CD4-positive, alpha-beta memory T cell (primary cell): ENCODE measurements at places on chromosomes 1 and 21. TPM values are rescaled to one million over a fixed set of nuclear protein-coding genes. Genes with fewer than 3 reads are reported as not detected.

The SEC16B gene
- polyA plus RNA-seq, result not detected

The OR2AK2 gene
- polyA plus RNA-seq, result not detected

The CELA2B gene
- polyA plus RNA-seq, result not detected

The EDN2 gene
- not detected for polyA plus RNA-seq

The ELF3 gene
- not detected for polyA plus RNA-seq

The LRRC38 gene
- polyA plus RNA-seq, result not detected

The PGM1 gene
- 48.3 TPM for polyA plus RNA-seq

The GJA5 gene
- polyA plus RNA-seq, result not detected

The OR2T35 gene
- not detected for polyA plus RNA-seq

The OLIG2 gene
- polyA plus RNA-seq, result not detected

The TCHHL1 gene
- polyA plus RNA-seq, result not detected

The OVAAL gene
- not detected for polyA plus RNA-seq

The RAB25 gene
- polyA plus RNA-seq, result 6.6 TPM

GRCh38 chr1:41503538-41504113 is 19.1 kb upstream of the EDN2 start:
- no peak for DNase-seq

DNA sequence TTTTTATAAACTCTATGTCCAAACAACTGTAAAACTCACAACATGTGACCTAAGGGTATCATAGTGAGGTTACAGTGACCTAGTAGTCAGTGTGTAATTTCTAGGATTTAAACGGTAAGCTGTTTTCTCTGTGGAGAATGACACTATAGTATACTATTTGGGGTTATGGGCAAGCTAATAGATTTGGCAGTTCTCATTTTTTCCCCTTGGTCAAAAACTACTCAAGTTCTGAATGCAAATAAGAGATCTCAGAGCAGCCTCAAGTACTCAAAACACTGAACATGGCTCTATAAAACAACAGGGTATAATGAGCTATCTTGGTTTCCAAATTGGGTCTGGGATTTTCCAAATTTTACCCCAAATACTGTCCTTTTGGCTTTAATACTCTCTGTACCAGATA is 88.5 kb upstream of the HMCN1 start:
- DNase-seq, result no peak

DNA sequence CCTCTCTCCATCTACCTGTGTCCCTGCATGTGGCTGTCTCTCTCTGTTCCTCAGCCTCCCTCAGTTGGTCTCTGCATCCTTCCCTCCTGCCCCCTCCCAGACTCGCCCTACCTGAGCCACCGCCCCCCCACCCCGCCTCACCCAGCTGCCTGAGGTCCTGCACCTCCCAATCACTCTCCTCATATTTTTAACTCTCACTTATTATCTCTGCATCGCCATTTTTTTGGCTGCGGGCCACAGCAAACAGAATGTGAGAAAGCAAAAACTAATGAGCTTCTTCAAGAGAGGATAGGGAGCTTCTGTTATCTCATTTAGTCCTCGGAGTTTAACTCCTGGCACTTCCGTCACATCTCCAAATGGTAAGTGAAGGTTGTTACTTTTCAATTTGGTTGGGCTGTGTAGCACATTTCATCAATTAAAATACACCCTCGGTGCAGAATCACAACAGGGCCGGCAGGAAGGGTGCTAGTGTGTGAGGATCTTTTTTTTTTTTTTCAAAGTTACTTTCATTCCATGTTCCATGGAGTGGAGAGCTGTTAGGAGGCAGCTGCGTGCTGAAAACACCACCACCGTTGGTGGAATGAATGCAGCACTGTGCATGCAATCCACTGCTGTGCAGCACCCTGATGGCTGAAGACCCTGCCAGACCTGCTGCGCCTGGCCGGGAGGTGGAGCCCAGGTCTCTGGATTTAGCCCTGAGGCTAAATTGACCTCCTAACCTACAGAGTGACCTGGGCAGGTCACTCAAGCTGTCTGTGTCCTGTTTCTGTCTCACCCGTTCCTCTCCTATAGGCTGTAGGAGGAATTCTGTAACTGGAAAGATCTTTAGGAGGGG is 157.2 kb upstream of the NFIA start:
- no peak for DNase-seq

- DNase-seq, result no peak
Observed at GRCh38 chr1:184330875-184331274, 56.0 kb upstream of the C1orf21 start.

GRCh38 chr21:43740497-43741156 is 21.7 kb downstream of the PDXK start:
- no peak for DNase-seq

GRCh38 chr1:230191079-230191804 is 124.2 kb downstream of the GALNT2 start:
- DNase-seq, result no peak

DNA sequence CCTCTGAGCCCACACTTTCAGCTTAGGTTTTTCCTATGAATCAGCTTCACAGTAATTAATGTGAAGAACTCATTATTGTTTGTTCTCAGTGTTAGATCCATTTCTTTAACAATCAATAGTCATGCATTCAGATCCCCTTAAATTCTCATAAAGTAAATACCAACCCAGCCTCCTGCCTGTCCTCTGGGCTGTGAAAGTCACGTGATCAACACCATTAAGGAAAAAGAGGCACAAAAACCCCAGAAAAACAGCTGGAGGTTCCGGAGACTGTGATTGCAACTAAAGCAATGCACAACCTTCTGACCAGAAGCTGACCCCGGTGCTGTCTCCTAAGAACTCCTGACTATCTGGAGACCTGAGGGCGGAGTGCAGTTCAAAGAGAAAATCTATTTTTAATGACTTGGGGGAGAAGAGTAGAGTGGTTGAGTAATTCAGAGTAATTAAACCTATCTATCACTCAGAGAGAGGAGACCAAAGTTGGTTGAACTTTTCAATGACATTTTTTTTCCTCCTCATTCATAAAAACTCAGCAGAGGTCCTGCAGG is 132.5 kb downstream of the PLXNA2 start:
- DNase-seq, result no peak

GRCh38 chr1:239361403-239361802 is 25.0 kb upstream of the CHRM3 start:
- no peak for DNase-seq

DNA sequence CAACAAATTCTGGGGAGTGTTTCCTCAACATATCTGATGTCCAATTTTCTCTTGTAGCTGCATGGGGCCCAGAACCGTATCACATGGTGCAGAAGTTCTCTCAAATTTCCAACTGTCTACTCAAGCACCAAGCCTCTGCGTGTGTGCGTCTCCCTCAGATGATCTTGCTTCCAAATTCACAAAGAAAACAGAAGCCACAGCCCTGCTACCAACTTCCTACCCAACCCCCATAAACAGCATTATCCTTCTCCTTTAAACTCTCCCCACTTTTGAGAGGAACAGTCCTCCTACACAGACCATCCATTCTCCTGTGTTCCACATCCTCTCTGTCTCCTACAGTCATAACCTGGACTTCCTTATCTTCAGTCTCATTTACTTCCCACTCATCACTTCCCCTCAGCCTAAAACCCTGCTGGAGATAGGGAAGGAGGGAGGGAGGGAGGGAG is 354.1 kb downstream of the SMYD3 start:
- no peak for DNase-seq

GRCh38 chr1:225577241-225577640 is 75.7 kb downstream of the ENAH start:
- DNase-seq, result no peak

GRCh38 chr1:228944296-228944695 is 209.0 kb downstream of the RHOU start:
- no peak for DNase-seq

DNA sequence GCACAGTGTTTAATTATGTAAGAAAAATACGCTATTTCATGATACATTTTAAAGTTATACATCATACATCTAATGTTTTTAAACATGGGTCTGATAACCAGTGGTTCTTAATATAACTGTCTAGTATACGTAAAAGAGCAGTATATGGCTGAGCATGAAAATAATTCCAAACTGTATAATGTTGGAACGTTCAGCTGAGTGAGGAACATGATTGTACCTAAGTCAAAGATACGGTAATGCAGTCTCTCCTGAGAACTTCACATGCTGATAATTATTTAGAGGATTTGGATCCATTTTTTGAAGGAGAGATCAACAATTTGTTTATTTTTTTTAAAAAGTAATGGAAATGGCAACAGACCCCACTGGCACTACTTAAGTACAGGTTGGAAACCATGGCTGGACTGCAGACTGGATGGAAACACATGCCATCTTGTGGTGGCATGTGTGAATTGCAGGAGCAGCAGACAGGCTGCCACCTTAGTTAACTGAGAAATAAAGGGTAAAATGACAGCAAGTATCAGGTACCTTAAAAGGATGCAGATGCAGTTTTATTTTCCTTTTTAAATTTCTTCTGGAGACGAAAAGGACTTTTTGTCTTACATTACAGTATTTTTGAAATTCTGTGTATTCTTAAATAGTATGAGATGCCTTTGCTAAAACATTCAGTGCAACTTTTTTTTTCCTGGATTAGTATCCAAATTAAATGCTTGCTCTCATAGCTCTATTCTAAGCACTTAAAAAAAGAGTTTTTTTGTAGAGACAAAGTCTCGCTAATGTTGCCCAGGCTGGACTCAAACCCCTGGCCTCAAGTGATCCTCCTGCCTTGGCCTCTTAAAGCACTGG is 73.8 kb downstream of the MTR start:
- peak; percentile 34 for DNase-seq

- DNase-seq, result no peak
Observed at GRCh38 chr1:163706915-163707314, 385.2 kb downstream of the NUF2 start.

DNA sequence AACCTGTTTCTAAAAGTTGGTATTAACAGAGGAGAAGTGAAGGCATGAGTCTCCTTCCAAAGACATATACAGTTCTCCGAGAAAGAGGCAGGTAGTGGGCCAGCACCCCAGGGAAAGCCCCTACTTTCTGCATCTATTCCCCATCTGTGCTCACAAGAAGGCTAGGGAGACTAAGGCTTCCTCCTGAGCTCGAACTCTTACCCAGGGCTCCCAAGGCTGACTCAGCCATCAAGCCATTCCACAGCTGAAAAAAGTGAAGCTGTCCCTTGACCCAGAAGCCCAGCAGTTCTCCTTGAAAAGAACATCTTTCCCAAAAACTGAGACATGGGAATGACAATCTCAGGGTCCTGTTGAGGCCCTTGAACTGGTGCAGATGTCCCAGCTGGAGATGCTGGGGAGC is 1.9 kb upstream of the PADI3 start:
- no peak for DNase-seq

GRCh38 chr21:36055551-36055950 is 4.8 kb downstream of the SETD4 start:
- no peak for DNase-seq

DNA sequence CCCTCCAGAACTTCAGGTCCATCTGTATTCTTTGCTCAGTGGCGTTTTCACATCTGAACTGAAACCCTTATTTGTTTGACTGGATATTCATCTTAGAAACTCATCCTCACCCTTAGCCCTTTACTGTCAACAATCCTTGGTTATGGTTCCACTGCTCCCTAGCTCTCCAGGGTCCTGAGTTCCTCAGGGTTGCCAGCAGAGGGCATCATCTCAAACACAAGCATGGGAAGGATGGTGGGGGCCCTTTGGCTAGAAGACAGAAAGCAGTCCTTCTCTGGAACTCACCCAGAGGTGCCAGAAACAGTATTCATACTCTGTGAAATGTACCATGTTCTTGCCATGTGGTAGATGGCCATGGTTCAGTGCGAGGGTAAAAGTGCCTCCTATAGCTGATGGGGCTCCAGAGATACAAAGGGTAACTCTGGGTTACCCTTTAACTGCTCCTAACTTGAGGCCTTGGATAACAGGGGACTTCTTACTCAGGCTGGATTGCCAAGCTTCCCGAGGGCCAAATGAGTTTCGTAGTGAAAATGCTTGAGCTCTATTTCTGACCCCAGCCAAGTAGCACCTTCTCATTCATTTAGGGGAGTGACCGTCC is 11.3 kb downstream of the NCSTN start:
- peak; percentile 20 for DNase-seq

DNA sequence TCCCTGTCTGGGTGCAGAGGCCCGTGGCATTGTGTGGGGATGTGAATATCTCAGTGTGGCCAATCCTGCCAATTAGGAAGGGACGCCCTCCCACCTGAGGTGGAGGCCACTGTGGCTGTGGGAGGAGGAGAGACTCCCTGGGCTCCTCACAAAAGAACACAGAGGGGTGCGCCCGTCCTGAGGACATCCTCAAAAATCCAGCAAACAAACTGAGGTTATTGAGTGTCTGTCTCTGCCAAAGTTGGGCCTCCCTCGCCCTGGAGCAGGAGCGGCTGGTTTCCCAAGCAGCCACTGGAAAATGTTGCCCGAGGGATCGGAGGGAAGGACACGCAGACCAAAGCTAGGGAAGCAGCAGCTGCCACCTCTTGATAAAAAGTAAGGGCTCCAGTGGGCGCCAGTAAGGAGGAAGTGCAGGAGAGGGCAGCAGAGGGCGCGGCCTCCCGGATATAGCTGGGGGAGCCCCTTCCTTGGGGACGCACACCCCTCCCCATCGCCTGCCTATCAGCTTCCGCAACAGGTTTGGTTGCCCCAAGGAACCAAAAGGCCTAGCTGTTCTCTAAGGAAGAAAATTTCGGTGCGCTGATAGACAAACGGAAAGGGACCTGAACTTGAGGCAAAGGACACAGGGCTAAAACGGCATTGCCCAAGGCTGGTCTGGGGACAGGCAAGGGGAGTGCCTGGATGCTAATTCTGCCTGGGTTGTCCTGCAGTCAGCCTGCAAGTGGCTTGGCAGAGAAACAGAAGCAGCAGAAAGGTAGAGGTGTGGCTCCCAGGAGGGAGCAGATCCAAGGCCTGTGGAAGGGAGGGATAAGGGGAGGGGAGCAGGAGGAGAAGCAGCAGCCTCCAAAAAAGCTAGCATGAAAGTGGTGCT is 1.7 kb upstream of the GRIK3 start:
- DNase-seq, result no peak

GRCh38 chr21:45478115-45478801 is 64.0 kb downstream of the SLC19A1 start:
- peak; percentile 82 for DNase-seq

GRCh38 chr1:207828485-207829158 is 76.8 kb downstream of the CD46 start:
- peak; percentile 62 for DNase-seq

- no peak for DNase-seq
Observed at GRCh38 chr21:29238967-29239290, 59.8 kb upstream of the BACH1 start.

DNA sequence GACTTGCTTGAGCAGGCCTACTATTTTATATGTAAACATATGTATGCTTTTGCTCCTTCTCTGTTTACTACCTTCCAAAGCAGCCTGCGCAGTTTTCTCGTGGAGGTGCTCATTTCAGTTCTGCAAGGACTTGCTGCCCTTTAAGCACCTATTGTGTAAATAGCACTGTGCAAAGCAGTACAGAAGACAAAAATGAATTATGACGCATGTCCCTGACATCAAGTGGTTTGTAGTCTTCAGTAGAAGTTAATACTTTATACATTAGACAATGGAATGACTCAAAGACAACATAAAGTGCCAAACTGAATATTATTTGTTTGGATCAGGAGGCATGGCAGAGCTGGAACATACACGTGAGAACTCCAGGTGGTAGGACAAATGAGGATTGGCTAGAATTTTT is 611.7 kb downstream of the LMO4 start:
- no peak for DNase-seq

- DNase-seq, result no peak
Observed at GRCh38 chr1:7831458-7831857, 21.4 kb downstream of the UTS2 start.
